CD4-positive, alpha-beta T cell treated with Interleukin-10 for 1 hour (primary cell): ENCODE measurements at places on chromosomes 13 and 19.
A peak's percentile ranks its signal among the peaks of the same experiment; 100 is the strongest.

DNA sequence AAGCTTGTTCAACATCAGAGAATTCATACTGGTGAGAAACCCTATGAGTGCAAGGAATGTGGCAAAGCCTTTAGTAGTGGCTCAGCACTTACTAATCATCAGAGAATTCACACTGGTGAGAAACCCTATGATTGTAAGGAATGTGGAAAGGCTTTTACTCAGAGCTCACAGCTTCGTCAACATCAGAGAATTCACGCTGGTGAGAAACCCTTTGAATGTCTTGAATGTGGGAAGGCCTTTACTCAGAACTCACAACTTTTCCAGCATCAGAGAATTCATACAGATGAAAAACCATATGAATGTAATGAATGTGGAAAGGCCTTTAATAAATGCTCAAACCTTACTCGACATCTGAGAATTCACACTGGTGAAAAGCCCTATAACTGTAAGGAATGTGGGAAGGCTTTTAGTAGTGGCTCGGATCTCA lies 25.2 kb downstream of the ZNF383 start:
- DNase-seq, result no peak

DNA sequence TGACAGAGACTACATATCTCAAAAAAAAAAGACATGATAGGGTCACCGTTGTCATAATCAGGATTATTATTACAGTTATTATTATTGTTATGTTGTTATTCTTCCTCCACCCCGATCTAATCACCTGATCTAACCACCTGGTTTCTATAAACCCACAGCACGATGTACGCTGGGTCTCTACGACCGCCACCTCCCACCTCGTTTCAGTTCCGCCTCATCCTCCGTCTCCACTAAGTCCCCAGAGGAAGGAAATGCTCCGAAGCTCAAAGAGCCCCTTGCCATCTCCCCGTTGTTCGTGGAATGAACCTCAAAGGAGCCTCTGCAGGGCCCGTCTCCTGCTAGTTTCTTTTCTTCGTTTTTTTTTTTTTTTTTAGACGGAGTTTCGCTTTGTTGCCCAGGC lies 15.9 kb upstream of the MEIS3 start:
- peak; percentile 31 for DNase-seq

- no peak for DNase-seq
Measured at GRCh38 chr19:6392221-6393073, 517 bp downstream of the GTF2F1 start.

DNA sequence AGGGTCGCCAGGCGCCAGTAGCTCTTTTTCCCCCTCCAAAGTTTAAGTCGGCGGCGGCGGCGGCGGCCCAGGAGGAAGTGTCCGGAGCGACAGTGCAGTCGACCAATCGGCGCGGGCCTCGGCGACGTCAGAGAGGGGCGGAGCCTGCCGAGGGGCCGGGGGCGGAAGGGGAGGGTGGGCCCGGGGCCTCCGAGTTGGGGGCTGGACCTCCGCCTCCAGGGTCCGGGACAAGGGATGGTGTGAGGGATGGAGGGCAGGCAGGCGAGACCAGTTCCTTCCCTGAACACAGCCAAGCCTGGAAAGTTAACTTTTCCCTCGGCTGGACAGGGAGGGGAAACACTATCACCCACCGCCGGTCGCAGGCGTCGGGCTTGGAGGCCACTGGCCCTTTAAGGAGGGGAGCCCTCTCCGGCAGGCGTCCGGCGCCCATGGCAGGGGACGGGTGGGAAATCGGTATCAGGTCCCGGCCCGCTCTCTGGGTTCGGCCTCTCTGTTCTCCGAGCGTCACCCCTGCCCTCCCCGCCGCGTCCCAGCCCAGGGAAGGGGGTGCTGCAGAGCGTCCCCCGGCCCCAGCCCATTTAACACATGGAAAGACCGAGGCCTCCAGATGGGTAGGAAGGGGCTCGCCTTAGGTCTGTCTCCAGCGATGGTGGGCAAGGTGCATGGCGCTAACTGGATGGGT lies at the start of gene PRKD2:
PRKD2 (minus strand) TSS at position 81 of the 682 bp plus-strand sequence. CDS start 744 bp downstream, outside the sequence.
- peak; percentile 87 for DNase-seq

DNA sequence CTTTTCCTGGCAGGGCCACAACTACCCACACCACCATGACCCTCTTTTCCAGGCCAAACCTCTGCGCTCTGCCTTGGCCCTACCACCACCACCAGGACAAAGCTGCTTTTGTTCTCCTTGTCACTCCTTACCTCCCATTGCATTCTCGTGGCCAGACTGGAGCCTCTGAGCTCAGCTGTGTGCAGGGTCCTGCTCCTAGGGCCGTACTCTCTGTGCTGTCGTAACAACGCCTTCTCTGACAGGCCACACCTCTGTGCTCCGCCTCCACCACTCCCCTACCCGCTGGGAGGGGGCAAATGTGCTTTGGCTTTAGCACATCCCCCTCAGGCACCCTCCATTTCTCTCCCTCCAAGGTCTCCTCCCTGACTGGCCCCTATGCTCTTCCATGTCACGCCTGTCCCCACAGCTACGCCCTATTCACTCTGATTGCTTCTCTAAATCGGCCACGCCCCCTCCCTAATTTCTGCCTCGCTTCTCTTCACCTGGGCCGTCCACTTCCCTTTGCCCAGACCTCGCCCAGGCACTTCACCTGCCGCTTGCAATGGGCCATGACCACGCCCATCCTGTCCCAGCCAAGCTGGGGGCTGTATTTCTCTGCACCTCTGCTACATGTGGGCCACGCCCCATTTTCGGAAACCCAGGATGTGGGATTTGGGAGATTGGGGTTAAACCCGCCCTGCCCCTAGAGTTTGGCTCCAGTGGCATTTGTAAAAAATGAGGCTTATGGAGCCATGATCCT lies 472.3 kb downstream of the KLF12 start:
- no peak for DNase-seq

- no peak for DNase-seq
Measured at GRCh38 chr13:86986448-86986847, 684.7 kb upstream of the SLITRK5 start.

- DNase-seq, result no peak
Measured at GRCh38 chr13:37640499-37640898, 41.9 kb upstream of the POSTN start.
